AG10803 (cell line): ENCODE measurements at places on chromosomes 4 and X.

DNA sequence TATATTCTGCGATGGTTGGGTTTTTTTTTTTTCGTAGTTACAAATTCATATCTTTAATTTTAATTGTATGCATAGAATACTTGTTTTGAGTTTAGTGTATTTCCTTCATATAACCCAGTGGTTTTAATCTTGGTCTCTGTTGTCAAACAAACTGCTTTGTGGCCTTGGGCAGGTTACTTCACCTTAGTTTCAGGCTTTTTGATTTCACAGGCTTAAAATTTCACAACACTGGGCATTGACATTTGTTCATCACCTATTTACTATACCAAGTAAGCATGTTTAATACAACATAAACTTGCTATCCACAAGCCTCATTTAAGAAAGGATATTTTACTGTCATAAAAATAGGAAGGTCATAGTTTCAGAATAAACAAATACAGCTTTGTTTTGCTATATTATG is 14.7 kb downstream of the RAPGEF2 start:
- DNase-seq, result no peak

- no peak for DNase-seq
Observed at GRCh38 chr4:138961664-138962063, 53.9 kb upstream of the NOCT start.

DNA sequence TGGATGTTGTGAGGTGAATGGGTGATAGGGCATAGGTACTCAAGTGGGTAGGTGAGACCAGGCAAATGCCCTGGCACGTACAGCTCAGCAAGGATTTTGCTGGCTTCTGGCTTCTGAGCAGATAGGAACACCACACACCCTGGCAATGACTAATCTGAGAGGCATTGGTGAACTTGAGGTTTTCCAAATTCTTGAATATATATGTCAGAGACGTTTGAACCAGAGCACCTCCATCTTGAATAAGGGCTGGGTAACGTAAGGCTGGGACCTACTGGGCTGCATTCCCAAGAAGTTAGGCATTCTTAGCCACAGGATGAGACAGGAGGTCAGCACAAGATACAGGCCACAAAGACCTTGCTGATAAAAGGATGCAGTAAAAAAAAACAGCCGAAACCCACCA is 204.5 kb downstream of the NLGN4X start:
- DNase-seq, result no peak

DNA sequence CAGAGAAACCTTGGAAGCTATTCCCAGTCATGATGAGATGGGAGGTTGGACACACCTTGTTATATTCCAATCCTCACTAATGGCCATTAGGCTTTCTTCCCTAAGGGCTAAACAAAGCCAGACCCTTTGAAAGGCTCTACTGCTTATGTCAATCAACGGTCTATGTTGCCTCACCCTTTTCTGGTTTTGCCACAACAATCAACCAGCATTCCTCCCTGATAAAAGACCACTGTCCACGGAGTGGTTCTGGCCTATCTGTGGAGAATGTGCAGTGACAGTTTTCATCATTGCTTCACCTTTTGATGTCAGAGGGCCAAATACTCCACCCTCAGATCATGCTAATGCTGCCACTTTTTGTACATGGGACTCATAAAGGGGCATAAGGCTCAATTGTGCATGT is 913.4 kb downstream of the RPA4 start:
- DNase-seq, result no peak

DNA sequence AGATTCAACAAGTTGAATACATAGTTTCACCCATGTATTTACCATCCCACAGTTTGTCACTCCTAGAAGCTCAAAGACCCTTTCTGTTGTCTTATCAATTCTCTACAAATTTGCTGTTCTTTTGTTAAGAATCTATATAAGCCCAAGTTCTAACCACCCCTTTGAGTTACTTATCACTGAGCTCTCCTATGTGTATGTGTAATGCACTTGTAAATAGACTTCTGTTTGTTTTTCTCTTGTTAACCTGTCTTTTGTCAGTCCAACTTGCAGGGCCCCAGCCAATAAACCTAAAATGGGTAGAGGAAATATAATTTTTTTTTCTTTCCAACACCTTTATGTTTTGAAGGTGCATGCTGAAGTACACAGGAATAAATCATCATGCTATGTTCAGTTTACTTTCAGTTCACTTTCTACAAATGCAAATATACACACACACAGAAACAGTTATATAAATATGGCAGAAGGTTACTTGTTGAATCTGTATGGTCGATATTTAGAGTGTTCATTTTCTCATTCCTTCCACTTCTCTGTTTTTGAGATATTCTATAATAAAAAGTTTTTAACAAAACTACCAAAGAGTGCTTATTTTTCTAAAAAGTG is 22.3 kb upstream of the CLOCK start:
- DNase-seq, result no peak

- peak; percentile 19 for DNase-seq
Observed at GRCh38 chr4:2741626-2742025, 14.5 kb downstream of the TNIP2 start.

- no peak for DNase-seq
Observed at GRCh38 chr4:2341911-2342652, 76.4 kb downstream of the ZFYVE28 start.

- peak; percentile 100 for DNase-seq
Observed at GRCh38 chr4:51842554-51843308, at the start of gene DCUN1D4. Gene DCUN1D4, plus strand, starts transcription at chr4:51843153. Its CDS starts 90 bp downstream, at chr4:51843243.

GRCh38 chr4:184574861-184575260 is 74.4 kb downstream of the CASP3 start:
- no peak for DNase-seq

DNA sequence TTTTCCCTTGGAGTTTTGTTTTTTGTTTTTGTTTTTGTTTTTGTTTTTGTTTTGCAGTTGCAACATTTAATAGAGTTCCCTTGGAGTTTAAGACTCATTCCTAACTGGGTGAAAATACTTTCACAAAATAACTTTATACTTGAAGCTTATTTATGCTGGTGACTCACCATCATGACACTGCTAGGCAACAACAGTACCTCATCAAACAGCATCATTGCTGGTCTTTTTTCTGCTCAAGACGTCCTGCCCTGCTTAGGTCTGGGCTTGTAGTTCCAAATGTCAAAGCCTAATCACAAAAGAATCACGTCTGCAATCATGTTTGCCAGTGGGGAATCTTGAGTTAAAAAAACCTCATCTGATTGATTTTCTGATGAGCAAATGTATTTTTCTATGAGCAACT is 105.7 kb upstream of the PRPS2 start:
- peak; percentile 23 for DNase-seq

DNA sequence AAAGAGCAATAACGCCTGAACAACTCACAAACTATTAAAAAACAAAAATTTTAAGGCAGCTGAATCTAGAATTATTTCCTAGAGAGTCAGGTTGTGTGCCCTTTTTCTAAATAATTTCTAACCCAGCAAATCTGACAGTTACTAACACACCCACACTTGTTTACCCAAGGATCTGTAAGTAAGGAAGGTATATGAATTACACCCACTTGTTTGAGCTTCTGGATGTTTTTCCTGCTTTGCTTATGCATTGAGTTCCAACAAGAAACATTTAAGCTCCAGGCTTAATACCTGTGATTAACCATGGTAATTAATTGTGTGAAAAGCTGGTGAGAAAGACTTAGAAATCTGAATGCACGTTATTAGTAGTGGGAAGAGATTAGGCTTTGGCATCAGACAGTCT is 1.5 kb downstream of the NIPAL1 start:
- DNase-seq, result no peak

DNA sequence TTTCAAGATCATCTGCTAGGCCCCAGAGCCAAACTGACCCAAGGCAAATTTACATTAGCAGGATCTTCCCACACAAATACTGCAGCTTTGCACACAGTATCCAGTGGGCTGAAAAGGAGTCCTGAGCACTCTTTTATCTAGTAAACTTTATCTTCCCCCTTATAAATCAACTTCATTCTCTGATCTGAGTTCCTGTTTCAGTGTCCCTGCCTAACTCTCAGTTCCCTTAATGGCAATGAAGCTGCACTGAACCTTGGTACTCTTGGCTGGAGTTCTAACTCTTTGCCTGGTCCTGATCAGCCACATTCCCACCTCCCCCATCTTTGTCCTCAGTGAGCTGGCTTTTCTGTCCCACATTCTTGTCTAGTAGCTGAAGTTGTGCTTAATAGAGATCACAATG is 37.4 kb downstream of the EDA2R start:
- no peak for DNase-seq

- DNase-seq, result no peak
Observed at GRCh38 chr4:8497762-8498161, 57.2 kb downstream of the TRMT44 start.

- no peak for DNase-seq
Observed at GRCh38 chr4:87718217-87718835, 68.2 kb downstream of the DMP1 start.

GRCh38 chr4:48017108-48017571 is 568 bp downstream of the NIPAL1 start:
- peak; percentile 11 for DNase-seq

DNA sequence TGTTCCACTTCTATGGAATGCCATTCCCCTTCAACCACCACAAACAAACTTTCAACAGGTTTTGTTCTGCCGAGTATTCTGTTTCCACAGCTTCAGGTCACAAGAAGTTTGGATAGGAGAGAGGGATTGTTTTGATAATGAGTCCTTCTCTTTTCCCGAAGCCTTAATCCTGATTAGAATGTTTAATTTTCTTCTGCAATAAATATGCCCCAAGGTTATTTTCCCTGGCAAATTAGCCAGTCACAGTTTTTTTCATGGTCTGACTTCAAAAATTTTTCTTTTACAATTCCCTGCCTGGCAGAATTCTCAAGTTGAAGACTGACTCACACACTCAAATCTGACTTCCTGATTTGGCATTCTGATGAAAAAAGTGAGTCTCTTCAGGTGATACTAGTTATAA is 33.1 kb upstream of the EDNRA start:
- no peak for DNase-seq

GRCh38 chrX:1813809-1814208 is 198.9 kb downstream of the ASMT start:
- DNase-seq, result no peak
